ENCODE measurements at places on chromosomes 7 and 10.

- DNase-seq: no peak
These were observed 13.6 kb downstream of the MICU1 start for GRCh38 chr10:72612203-72612826.

GRCh38 chr7:150744041-150744656 is 6.9 kb downstream of the GIMAP5 start:
- DNase-seq: no peak

- DNase-seq: no peak
These were observed 76.6 kb upstream of the TNRC18 start for GRCh38 chr7:5500056-5500776.

GRCh38 chr7:15007507-15007906 is 105.0 kb upstream of the DGKB start:
- no peak for DNase-seq

DNA sequence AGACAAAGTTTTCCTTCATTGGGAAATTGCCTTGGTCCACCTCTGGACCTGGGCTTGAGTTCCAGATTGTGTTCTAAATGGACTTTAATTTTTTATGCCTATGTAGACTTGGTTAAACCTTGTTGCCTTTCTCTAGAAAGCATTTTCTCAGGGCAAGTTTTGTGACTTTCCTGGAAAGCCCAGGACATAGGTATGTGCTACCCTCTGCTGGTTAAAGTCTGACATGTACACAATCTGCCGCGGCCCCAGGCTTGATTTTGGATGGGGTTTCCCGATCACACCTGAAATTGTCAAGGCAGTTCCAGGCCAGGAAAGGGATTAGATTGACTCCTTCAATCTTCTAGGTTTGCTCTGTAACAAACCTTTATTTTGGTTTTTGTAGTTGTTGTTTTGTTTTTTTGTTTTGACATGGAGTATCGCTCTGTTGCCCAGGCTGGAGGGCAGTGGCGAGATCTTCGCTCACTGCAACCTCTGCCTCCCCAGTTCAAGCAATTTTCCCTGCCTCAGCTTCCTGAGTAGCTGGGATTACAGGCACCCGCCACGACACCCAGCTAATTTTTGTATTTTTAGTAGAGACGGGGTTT is 14.1 kb upstream of the AKR1B10 start:
- DNase-seq: peak; percentile 2

- DNase-seq: no peak
These were observed 503.2 kb downstream of the NRG3 start for GRCh38 chr10:82378146-82378545.

DNA sequence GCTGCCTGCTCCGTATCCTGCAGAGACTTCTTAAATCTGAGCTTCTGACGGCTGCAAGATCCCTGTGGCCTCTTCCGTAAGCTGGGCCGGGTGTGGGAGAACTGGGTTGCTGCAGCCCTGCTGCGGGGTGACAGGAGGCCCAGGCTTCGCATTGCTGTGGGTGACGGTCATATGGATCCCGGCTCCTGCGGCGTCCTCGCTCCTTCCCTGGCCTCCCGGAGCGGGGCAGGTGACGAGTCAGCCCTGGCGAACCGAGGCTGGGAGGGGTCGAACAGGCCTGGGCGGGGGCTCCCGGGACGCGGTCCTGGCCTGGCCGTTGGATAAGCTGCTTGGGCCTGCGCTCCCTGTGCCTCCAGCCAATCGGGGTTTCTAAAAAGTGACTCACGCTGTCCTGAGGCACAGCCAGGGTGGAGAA is 7.8 kb upstream of the UBE2D1 start:
- no peak for DNase-seq

DNA sequence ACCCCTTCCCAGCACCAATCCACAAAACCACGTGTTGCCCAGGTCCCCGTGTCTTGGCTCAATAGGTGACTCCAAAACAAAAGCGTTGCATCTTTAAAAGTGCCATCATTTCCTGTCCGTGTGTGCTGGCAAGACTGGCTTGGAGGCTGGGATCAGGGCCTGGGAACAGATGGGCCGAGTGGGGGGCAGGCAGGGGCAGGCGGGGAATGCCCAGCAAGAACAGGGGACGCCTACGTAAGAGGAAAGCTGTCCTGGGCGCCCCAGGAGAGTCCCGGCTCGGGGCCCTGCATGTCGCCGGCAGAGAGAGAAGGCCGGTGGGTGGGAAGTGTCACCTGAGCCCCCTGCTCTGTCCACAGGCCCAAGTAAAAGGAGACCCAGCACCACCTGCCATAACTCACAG is 86.5 kb downstream of the PAXIP1 start:
- DNase-seq: no peak

- DNase-seq: no peak
These were observed 35.7 kb downstream of the PPP1R9A start for GRCh38 chr7:94943134-94943533.

GRCh38 chr7:133053321-133053891 is 28.5 kb downstream of the CHCHD3 start:
- DNase-seq: no peak

DNA sequence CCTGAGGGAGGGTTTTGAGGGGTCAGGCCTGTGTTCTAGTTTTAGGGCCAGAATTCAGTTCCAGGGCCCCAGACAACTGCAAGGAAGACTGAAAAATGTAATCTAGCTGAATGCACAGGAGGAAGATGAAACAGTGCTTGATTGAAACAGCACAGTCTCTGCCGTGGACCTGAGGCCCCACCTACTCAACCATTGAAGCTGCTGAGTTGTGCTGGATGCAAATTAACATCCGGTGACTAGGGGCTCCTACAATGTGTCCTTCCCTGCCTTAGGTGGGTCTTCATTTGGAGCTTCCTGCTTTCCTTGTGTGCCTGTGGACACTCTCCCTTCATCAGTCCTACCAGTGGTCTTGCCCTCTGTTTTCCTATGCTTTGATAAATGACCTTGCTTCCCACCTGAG is 5.7 kb downstream of the GLRX3 start:
- no peak for DNase-seq

GRCh38 chr7:96199421-96199820 is 122.5 kb downstream of the SLC25A13 start:
- DNase-seq: no peak

GRCh38 chr7:34061149-34061548 is 155.8 kb downstream of the BMPER start:
- no peak for DNase-seq

DNA sequence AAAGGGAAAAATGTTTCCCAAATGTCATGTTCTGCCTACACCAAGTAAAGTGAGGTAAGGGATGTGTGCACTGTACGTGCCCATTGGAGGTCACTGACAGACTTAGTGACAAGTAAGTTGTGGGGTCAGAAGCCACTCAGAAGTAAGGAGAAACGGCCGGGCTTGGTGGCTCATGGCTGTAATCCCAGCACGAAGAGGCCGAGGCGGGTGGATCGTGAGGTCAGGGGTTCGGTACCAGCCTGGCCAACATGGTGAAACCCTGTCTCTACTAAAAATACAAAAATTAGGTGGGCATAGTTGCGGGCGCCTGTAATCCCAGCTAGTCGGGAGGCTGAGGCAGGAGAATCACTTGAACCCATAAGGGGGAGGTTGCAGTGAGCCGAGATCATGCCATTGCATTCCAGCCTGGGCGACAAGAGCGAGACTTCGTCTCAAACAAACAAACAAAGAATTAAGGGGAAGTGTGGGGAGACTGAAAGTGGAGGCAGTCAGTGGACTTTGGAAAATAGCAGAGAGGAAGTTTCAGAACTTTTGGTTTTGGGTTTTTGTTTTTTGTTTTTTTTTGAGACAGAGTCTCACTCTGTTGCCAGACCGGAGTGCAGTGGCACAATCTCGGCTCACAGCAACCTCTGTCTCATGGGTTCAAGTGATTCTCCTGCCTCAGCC is 114.8 kb downstream of the WDFY4 start:
- DNase-seq: no peak

- DNase-seq: no peak
These were observed 54.3 kb upstream of the CABCOCO1 start for GRCh38 chr10:61608255-61609033.

GRCh38 chr7:39602351-39602750 is 21.0 kb upstream of the RALA start:
- DNase-seq: no peak

DNA sequence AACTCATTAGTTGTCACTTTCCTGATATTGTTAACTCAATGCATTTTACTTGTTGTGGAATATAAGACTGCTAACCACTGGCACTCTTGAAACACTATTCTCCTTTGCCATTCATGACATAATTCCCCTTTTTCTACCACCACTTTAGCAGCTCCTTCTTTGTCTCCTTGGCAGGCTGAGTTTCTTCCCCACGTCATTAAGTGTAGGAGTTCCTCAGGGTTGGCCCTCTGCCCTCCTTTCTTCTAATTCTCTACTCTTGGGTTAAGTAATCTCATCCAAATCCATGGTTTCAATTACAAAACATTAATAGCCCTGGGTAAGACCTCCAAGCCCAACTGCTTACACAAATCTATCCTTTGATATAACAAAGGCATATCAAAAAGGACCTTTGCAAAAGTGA is 175.1 kb downstream of the HGF start:
- DNase-seq: no peak

GRCh38 chr7:84372155-84372621 is 177.6 kb upstream of the SEMA3A start:
- DNase-seq: no peak

GRCh38 chr7:142689439-142690120 is 59.7 kb upstream of the PRSS1 start:
- no peak for DNase-seq

GRCh38 chr10:74332398-74332797 is 181.4 kb downstream of the ADK start:
- DNase-seq: no peak

DNA sequence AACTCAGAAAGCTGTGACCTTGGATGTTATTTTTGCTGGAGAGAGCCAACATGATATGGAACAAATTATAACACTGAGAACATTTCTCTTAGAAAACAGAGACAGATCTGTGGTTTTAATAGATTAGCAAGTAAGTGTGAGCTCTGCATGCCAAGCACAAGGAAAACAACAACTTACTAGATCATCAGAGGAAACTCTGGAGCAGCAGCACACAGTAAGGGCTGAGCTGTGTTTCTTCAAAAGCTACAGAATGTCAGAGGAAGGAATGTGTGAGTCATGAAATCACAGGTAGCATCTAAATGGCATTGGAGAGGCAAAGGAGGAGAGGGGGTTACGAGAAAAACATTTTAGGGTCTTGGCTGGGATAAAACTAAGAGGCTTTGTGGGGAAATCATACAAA is 283.4 kb upstream of the FZD8 start:
- no peak for DNase-seq

DNA sequence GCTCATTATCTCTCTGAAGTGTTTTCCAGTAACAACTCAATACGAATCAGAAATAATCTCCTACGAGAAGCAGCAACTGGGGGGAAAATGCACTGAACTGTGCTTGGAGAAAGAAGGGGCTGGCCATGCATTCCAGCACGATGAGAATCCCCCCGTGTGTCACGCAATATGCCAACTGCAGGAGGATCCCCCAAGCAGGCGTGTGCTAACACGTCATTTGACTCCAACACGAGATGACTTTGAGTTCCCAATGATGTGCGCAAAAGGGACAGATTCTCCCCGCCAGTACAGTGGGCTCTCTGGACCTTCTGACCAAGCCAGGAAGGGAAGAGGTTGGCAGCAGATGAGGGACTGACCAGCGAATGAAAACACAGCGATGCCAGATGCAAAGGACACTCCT is 105.5 kb downstream of the KCNMA1 start:
- no peak for DNase-seq

GRCh38 chr10:43222210-43222720 is 44.6 kb downstream of the RASGEF1A start:
- DNase-seq: no peak

GRCh38 chr10:93994438-93994801 is 689 bp downstream of the PLCE1 start:
- DNase-seq: no peak

- no peak for DNase-seq
These were observed 1.2 kb upstream of the AMPH start for GRCh38 chr7:38632411-38632810.

GRCh38 chr10:131993275-131993674 is 11.6 kb upstream of the BNIP3 start:
- DNase-seq: no peak

GRCh38 chr7:100431286-100431735 is 1.7 kb downstream of the MEPCE start:
- DNase-seq: no peak

DNA sequence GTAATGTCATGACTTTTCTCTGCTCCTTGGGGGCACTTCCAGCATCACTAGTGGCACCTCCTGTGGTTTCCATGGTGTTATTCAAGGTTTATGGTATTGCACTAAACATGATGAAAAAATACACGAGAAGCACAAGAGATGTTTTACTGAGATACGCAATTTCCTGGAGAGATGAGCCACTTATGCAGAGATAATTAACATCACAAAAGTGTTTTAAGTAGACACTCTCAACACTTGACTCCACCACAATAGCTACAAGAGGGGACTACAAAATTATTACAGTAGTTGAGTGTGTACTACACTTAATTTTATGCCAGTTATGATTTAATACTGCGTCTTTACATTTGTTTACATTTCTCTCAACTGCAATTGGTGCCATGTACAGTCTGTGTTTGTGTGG is 906.7 kb downstream of the DNAJB9 start:
- DNase-seq: no peak

DNA sequence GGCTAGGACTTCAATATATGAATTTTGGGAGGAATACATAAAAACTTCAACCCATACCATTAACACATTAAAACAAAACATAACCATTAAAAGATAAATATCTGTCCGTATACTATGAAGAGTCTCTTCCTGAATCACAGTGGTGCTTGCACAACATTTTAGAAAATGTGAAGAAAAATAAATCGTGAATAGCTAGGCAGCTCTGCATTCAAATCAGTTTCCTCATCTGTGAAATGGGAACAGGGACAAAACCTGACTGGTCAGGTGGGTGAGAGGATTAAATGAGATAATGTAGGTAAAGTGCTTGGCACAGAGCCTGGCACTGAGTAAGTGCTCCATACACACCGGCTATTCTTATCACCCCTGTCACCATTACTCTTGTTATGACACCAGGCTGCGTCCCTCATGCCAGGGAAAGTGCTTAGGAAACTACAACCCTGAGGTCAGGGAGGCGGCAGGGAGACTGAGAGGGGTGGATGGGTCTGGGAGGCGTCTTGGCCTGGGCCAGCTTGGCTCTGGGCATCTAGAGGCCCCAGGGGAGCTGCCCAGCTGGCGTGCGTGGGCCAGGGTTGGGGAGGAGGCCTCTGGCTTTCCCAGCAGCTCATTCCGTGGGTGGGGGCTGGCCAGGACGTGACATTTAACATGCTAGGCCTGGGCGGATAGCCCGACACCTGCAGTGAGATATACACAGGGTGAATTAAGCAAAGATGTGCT is 78.3 kb downstream of the SH3PXD2A start:
- DNase-seq: no peak

DNA sequence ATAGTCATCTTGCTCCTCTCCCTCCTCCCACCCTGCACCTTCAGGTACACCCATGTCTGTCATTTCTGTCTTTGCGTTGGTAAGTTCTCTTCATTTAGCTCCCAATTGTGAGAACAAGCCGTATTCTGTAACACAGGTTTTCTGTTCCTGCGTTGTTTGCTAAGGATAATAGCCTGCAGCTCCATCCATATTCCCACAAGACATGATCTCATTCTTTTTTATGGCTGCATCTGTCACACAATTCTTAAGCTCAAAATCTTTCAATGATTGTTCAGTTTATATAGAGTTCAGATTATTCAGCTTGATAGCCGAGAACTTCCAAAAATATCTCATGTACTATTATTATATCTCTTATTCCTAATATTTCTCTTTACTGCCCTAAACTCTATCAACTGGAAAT is 16.0 kb upstream of the TMEM168 start:
- no peak for DNase-seq

- no peak for DNase-seq
These were observed 90.1 kb upstream of the CYP26C1 start for GRCh38 chr10:92970301-92971070.

GRCh38 chr7:41148521-41148951 is 554.4 kb downstream of the INHBA start:
- no peak for DNase-seq

- no peak for DNase-seq
These were observed 337.5 kb downstream of the CXCL12 start for GRCh38 chr10:44047361-44047760.

Measured in stimulated activated CD4-positive, alpha-beta T cell treated with anti-CD3 and anti-CD28 coated beads, Interleukin-4, amount 100 ng/mL, for 48 hours (primary cell).